ENCODE measurements at places on chromosomes 7 and 10.

GRCh38 chr7:43302773-43303460 is 190.5 kb downstream of the HECW1 start:
- DNase-seq: no peak

GRCh38 chr7:12031638-12032037 is 179.5 kb upstream of the TMEM106B start:
- no peak for DNase-seq

- no peak for DNase-seq
These were observed 5.7 kb upstream of the VWC2 start for GRCh38 chr7:49767719-49768118.

DNA sequence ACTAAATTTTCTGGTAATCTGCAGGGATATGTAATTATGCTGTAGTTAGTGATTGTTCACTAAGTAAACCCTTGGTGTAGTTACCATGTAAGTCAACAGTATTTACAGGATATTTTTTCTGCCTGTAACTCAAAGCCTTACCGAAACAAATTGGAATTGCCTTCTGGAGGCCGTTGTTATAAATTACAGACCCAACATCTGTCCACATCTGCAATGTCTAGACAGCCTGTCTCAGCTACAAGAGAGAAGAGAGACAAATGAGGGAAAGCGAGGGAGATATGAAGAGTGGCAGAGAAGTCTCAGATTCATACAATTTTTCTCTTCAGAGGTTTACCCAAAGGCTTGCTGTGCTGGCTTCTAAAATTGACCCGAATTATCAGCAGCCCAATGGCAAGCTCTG is 23.7 kb upstream of the BTRC start:
- no peak for DNase-seq

GRCh38 chr10:58334817-58335305 is at the start of gene UBE2D1:
Gene UBE2D1, plus strand, starts transcription at chr10:58335006. Its CDS starts 196 bp downstream, at chr10:58335202.
- peak; percentile 79 for DNase-seq

GRCh38 chr10:852386-852785 is 79.1 kb downstream of the LARP4B start:
- DNase-seq: no peak

Measured in stimulated activated CD4-positive, alpha-beta T cell treated with anti-CD3 and anti-CD28 coated beads, Interleukin-15, amount 100 ng/mL, for 1 hour (primary cell).